Pancreas (tissue), 10 donors: ENCODE measurements at places on chromosomes 1 and 21. TPM values are rescaled to one million over a fixed set of nuclear protein-coding genes. Genes with fewer than 3 reads are reported as not detected.

- no peak for DNase-seq
Measured at GRCh38 chr1:46689356-46689755, 17.7 kb downstream of the TEX38 start.

Gene HPCA
- 0.47 TPM for total RNA-seq

GRCh38 chr1:93805027-93805610, 73.9 kb downstream of the DNTTIP2 start:
- DNase-seq = no peak

DNA sequence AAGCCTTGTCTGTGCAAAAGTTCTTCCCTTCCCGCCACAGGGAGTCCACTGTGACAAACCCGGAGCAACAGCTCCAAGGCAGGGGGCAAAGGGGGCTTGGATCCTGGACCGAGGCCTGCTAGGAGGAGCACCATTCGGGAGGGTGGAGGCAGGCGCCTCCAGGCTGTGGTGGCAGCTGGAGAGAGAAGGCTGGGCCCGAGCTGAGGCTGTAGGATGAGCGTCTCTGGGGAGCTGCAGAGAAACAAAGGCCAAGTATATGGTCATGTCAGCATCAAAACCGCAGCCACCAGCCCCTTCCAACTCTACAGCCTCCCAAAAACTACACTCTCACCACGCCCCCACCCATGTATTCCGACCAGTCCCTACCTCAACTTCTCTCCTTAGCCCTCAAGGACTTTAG, 579 bp downstream of the SH3BP5L start:
- DNase-seq = no peak

Gene GPR25
- total RNA-seq = not detected
